ENCODE measurements at places on chromosomes 4 and X.

- no peak for DNase-seq
These were observed 62.5 kb downstream of the RLIM start for GRCh38 chrX:74551934-74552333.

DNA sequence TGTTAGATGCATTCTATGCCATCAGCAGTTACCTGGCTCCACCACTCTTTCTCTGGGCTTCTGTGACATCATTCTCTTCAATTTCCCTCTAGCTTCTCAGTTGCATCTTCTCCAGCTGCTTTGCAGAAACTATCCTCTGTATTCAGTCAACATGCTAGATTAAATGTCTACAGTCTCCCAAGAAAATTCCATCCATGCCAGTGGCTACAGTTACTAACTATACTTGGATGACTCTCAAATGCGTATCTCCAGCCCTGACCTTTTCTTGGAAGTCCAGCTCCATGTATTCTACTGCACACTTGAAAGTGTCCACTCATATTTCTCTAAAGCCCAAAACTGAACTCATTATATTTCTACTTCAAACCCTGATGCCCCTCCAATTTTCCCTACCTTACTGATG, 232.3 kb upstream of the TENM3 start:
- no peak for DNase-seq

DNA sequence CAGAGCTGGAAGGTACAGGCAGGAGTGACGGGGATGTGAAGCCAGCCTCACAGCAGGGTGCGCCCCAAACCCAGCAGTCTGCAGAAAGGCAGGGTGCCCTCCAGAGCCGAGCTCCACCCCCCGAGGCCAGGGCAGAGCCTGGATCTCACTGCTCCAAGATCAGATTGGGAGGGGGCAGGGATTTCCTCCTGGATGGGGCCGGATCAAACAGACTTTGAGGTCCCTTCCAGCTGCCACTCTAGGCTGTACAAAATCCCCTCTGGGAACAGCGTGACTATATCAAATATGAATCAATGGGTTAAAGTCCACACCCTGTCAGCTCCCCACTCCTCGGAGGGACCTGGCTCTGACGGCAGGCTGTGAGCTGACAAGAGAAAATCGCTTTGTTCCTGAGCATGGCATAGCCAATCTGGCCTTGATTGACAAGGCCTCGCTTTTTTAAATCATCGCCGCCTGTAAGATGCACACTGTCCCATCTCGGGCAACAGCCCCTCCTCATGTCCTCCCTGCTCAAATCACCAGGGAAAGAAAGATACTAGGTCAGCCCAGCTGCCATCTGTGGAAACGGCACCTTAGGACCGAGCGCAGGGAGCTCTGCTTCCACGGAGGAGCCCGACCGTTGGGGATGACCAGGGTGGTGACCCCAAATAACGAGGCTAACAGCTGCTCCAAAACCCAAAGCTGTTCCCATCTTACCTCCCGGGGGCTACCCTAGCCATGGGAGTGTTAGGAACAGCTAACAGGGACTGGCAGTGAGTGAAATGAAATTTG, 39.9 kb downstream of the PSAPL1 start:
- DNase-seq = no peak

DNA sequence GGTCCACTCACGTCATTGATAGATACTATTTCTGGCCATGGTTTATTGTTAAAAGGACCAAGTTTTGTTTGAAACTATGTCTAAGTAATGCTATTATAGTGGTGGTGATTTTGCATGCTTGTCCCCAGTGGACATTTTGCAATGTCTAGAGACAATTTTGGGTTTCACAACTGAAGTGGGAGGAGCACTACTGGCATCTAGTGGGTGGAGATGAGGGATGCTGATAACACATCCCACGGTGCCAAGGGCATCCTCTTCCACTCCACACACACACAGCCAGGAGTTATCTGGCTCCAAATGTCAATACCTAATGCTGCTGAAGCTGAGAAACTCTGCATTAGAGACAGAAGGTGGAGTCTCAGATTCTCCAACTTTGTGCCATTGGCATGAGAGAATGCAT, 131.2 kb downstream of the FRMPD4 start:
- no peak for DNase-seq

DNA sequence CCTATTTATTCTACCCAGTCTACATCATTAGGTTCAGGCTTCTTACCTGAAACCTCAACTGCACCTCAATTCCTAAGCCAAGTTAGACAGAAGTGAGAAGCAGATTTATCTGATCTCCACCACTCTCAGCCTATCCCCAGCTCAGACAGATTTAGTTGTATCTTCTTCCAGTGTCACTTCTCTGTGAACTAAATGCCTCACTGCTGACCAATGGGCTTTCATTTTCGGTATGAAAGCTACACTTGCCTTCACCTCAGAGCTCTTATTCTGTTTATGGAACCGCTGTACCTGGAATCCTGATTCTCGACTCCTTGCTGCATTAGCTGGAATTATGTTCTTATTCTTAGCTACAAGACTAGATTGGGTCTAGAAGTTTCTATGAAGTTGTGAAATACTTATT, 833.2 kb downstream of the CCSER1 start:
- DNase-seq = no peak

GRCh38 chrX:126836186-126836585, 16.7 kb downstream of the PRR32 start:
- no peak for DNase-seq

DNA sequence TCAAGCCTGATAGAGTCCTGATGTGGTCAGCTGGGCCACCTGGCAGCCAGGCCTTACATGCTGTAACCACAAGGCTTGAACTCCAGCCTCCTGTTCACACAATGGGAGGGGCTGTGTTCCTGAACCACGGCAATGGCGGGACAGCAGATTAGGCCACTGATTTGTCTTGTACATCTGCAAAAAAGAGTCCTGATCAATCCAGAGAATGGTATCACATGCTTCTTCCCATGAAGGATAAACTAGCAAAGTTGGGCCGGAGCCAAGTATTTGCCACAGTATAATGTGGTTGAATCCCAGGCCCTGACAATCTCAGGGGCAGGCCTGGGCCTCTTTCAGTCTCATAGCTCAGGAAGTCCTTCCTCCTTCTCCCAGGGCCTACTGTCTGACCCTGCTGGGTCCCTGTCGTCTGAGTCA, 2182.5 kb upstream of the AGA start:
- DNase-seq = no peak

GRCh38 chr4:48481581-48481980, 1.6 kb upstream of the SLC10A4 start:
- DNase-seq = no peak

- DNase-seq = no peak
These were observed 220.1 kb upstream of the STK26 start for GRCh38 chrX:131802836-131803626.

All from stimulated activated CD8-positive, alpha-beta memory T cell treated with anti-CD3 and anti-CD28 coated beads, Interleukin-7, amount 100 ng/mL, for 1 hour (primary cell).